Stimulated activated CD4-positive, alpha-beta T cell treated with anti-CD3 and anti-CD28 coated beads, Interleukin-2, amount 100 ng/mL, for 24 hours (primary cell): ENCODE measurements at places on chromosomes 1 and 21.
A peak's percentile ranks its signal among the peaks of the same experiment; 100 is the strongest.

GRCh38 chr1:22452481-22452957, 868 bp downstream of the ZBTB40 start:
- DNase-seq, result no peak

DNA sequence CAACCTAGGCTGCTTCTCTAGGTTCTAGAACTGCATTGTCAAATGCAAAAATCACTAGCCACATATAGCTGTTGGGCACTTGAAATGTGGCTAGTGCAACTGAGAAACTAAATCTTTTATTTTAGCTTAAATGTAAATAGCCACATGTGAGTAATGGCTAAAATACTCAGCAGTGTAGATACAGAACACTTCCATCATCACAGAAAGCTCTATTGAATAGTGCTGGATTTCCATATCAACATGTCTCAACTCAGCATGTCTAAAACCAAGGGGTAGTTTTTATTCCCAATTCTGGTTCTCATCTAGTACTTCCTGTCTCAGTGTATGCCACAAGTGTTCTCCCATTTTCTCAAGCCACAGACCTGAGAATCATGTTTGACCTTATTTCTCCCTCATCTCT, 7.5 kb upstream of the TP53BP2 start:
- no peak for DNase-seq

- DNase-seq, result peak; percentile 8
Observed at GRCh38 chr1:45206808-45207623, 611 bp upstream of the ZSWIM5 start.

DNA sequence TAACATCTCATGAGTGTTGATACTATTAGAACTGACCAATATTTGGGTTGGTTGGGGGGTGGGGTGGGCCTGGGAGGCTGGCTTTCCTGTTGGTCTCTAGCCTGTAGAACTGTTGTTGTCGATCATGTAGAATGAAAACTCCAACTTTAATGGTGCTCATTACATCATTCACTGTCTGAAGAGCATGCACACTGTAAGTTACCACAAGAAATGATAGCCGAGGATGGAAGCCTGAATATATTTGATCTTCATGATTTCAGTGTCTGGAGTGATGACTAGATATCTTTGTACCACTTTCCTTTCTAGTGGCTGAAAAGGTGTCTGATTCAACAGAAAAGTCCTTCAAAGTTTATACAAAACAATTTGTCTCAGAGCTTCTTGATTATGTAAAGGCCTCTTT, 123.6 kb downstream of the XCL2 start:
- no peak for DNase-seq

DNA sequence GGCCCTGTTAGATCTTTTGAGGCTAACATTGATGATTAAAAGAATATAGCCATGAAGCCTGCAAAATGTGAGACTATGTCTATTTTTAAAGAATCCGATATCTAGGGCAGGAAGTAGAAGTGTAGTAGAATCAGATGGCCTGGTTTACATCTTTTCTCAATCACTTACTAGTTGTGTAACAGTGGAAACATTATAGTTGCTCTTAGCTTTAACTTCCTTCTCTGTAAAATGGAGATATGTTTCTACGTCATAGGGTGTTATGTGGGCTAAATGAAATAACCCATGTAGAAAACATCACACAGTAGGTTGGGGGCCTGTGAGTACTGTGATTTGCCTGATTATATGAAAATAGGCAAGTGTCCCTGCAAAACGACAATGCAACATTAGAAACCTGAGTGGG, 4.4 kb upstream of the IGFN1 start:
- DNase-seq, result no peak

GRCh38 chr1:55054396-55054795, 15.0 kb downstream of the PCSK9 start:
- no peak for DNase-seq

DNA sequence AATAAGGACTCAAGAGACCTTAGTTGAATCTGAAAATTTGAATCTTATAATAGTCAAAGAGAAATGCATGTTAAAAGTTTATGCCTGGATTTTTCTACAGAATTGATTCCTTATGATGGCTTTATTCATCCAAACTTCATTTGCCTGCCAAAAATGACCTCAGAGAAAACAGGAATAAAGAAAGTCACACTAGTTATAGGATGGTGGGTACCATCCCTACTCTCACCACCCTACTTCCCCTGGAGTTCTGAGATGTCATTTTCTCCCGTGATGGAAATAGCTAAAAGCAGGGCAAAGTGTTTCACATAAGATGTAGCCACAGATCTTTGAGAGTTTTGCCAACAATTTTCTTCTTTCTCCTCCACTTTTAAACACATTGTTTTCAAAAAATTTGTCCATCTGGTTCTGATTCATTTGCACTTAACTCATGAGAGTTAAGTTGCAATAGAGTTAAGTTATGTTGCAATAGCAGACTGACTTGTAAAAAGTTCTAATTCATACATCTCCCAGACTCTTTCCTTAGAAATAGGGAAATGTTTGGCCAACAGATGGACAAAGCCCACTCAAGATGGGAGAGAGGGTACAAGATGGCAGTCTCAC, 384.6 kb downstream of the PLPP3 start:
- no peak for DNase-seq

DNA sequence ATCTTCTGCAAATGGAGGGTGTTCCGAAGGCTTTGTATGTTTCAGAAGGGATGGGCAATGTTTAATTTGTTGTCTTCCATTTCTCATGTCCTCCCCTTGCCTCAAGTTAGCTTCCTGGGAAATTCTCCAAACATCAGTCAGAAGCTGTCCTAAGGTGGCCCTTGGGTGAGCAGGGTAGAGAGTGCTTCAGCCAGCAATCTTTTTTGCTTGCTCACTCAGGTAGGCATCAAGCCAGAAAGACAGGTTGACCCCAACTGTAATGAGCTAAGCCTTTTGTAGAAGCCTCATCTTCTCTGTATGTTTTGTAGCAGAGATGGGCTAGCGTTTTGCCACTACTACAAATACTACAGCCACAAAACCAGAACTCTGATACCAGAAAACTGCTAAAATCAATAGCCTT, 321.5 kb upstream of the FAM78B start:
- no peak for DNase-seq

GRCh38 chr1:178684111-178684510, 40.9 kb upstream of the RALGPS2 start:
- no peak for DNase-seq

- DNase-seq, result no peak
Observed at GRCh38 chr1:102655034-102655433, 453.3 kb downstream of the COL11A1 start.

- no peak for DNase-seq
Observed at GRCh38 chr1:232728507-232729263, 76.5 kb upstream of the MAP10 start.

GRCh38 chr1:114118351-114118990, 35.2 kb downstream of the SYT6 start:
- DNase-seq, result no peak

GRCh38 chr1:182630586-182630985, 26.4 kb upstream of the RGS16 start:
- no peak for DNase-seq

GRCh38 chr1:196655071-196655470, 3.2 kb downstream of the CFH start:
- DNase-seq, result no peak

GRCh38 chr1:81237473-81238089, 563.2 kb upstream of the ADGRL2 start:
- no peak for DNase-seq

GRCh38 chr1:42529724-42530181, 66.7 kb downstream of the CCDC30 start:
- DNase-seq, result no peak

DNA sequence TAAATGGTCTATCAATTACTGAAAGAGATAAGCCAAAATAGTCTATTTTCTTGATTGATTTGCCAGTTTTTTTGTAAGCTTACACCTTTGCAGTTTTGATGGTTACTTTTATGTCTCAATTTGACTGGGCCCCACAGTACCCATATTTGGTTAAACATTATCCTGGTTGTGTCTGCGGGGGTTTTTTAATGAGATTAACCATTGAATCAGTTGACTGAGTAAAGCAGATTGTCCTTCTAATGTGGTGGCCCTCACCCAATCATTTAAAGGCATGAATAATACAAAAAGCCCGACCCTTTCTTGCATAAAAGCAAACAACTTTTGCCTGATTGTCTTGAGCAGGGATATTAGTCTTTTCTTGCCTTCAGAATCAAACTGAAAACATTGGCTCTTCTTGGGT, 650.0 kb upstream of the RGS18 start:
- no peak for DNase-seq

DNA sequence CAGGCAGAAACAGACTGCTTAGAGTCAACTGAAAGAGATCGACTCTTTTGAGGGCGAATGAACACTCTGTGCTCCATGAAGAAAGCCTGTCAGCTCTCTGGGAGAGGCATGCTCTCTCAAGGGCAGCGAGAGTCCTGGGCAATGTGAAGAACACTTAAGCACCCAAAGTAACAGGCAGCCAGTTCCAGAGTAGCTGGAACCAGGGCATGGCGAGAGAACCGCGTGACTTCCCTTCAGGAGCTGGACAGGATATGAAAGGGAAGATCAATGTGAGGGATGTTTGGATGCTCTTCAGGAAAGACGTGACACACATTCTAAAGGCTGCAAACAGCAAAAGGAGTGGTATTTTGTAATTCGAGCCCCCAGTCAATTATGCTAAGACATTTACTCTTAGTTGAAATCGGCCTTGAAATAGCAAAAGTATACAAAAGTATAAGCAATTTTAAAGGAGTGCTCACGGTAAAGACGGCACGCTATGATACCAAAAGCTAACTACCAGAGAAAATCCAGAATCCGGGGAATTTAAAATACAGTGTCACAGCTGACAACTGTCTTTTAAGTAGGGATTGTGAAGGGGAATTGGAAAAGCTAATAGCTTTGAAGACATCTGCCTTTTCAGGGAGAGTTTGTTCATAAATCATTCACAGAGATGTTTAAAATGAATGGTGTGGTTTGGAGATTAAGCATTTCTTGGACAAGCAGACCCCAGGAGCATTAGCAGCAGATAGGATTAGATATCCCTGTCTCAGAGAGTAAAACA, 20.8 kb downstream of the ADAMTS5 start:
- no peak for DNase-seq

DNA sequence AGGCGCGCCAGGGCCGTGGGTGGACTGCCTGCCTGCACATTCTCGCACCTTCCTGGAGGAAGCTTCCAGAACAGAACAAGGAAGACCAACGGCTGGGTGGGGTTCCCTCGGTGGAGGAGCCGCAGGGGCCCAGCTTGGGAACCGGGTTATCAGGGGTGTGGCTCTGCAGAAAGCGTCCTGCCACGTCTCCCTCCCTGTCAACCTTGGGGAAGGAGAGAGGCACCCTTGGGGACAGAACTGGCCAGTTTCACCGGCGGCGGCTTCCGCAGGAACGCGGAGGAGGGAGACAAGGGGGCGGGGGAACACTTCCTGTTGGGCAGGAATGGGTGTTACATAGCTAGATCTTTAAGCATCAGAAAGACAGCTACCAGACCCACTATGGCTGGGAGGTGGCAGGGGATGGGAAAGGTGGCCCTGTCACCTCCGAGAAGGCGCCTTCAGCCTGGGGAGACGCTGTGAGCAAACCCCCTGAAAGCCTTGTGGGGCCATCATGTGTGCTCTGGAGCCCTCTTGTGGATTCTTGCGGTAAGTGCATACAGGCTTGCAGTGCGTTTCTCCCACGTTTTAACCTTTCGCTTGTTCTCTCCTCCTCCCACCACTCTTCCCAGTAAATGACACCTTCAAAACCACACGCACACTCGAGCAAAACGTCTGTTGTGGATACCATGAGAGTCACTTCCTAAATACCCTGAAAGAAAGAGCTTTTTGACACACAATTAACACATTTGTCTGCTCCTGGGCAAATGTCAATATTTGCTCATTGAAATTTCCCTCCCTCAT, 3.8 kb upstream of the PLEKHA6 start:
- DNase-seq, result peak; percentile 73

DNA sequence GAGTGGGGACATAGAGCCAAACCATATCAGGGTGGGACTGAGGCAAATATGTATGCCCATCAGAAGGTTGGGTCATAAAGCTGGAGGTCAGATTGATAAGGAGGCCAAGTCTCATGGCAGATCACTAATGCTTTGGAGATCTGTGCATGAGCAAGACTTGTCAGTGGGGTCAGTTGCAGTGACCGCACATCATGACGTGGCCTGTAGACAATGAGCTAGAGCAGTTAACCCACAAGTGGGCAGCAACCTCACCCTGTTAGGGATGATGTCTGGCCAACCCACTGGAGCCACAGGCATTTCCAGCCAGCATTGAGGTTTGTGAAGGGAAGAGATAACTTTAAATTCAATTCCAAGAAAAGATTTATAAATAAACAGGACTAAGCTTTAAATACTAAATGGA, 66.7 kb downstream of the XCL1 start:
- DNase-seq, result no peak

DNA sequence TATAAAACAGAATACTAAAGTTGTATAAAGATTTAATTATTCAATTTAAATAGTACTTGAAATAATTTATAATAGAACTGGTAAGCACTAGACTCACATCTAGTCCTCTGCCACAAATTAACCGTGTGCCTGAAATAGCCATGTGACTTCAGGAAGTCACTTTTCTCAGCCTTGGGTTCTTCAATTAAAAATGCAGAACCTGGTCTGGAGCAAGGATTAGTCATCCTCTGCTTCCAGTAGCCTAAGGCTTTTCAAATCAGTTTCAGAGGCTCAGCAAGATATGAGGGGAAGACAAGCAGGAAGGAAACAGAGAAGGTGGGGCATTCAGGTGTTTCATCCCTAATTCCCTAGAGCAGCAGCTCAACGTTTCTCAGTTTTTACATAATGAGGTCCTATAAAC, 23.0 kb downstream of the DPH5 start:
- no peak for DNase-seq

- no peak for DNase-seq
Observed at GRCh38 chr1:116586741-116587143, 15.9 kb upstream of the CD58 start.

DNA sequence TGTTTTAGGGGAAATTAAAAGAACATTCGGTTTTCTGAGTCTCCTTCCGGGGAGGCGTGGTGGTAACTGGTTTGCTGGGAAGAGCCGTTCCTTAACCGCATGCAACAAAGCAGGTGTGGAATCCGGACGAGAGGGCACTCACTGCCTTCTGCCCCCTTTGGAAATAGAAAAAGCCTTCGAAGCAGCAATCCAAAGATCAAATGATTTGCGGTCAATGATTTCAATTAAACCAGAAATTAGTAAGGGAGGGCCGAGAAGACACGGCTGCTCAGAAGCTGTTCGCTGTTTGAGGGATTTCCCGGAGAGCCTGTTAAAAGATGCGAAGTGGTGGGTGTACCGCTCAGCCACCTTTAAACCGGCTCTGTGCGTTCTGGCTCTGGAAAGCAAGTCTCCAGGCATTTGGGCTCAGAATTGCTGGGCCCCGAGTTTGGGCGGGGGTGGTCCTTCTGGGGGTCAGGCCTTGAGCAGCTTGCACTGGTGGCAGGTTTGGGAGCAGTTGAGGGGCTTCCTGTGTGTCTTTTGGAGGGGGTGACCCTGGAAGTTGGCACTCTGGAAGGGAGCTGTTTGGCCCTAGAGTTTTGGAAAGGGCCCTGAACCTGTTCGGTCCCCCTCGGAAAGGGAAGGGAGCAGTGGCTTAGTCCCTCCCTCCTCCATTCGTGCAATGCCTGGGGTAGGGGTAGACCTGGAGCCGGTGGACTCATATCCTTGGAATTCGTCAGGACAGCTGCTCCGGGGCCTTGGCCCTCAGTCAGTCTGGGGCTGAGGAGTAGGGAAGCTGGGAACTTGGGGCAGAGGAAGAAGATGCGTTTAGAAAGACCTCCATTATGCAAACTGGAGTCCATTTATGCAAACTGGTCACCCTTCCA, 3.1 kb downstream of the SIM2 start:
- DNase-seq, result no peak
